ENCODE measurements at places on chromosomes 12 and 14.

DNA sequence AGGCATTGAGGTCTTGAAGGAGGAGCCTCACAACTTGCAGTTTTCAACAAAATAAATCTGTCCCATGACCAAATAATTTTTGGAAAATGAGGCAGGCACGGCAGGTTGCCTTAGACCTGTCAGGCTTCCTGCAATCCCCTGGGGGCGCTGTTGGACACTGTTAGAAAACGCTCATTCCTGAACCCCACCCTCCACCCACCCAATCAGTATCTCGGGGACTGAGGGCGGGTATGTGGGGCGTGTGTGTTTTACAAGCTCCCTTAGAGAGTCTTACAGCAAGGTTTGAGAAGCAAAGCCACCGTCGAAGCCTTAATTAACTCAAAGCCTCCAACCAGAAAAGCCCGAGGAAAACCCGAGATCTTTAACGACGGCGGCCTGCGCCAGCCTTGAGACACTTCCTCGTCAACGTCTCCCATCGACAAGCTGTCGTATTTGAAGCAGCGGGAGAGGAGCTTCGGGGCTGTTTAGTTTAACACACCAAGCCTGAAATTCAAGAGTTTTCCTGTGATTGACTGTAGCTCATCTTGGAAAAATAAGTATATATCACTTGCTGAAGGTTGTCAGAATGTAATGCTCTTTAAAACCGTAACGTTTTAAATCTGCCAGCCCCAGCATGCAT, 123.0 kb downstream of the GLT1D1 start:
- no peaks in the 10 kb centered on the region for H3K4me1 ChIP-seq
- no peak for DNase-seq
- no peak overlapping the region for H3K4me3 ChIP-seq
- no peaks in the 10 kb centered on the region for H3K36me3 ChIP-seq
- H3K27ac ChIP-seq: no peak overlapping the region

DNA sequence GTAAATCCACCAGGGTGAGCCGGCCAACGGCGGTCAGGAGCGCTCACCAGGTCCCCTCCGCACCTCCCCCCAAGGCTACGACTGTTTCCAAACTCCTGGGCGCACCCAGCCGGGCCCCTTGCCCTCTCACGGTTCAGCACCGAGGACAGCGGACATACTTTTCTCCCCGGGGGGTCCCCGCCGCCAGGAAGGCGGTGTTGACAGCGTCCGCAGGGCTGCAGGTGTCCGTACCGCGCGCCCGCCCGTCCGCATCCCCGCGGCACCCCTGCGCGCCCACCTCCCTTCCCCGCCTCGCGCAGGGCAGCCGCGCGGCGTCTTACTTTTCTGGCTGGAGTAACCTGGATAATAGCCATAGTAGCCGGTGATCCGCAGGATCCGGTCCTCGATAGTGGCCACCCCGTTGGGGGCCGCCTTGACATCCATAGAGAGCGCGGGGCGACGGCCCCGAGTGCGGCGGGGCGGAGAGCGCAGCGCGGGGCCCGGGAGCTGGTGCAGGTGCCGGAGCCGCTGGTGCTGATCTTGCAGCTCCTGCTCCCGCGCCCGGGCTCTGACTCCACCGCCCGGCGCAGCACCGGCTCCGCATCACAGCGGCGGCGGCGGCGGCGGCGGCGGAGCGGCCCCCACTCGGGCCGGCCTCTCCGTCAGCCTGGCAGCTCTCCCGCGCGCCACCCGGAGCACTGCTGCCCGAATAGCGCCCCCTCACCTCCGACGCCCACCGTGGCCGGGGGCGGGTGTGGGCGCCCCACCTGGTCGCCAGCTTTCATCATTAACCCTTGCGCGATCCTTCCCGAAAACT, at the start of gene SLC35F4:
Gene SLC35F4, minus strand, starts transcription at position 690 of the 796 bp plus-strand sequence.
- DNase-seq: no peak
- no peak within 1 kb of the TSS for H3K4me3 ChIP-seq
- peaks cover 13% of the 10 kb centered on the region for H3K27me3 ChIP-seq
- H3K36me3 ChIP-seq: no peaks in the 10 kb centered on the region
- no peak within 1 kb of the TSS for H3K27ac ChIP-seq
- no peaks in the 10 kb centered on the region for H3K4me1 ChIP-seq

DNA sequence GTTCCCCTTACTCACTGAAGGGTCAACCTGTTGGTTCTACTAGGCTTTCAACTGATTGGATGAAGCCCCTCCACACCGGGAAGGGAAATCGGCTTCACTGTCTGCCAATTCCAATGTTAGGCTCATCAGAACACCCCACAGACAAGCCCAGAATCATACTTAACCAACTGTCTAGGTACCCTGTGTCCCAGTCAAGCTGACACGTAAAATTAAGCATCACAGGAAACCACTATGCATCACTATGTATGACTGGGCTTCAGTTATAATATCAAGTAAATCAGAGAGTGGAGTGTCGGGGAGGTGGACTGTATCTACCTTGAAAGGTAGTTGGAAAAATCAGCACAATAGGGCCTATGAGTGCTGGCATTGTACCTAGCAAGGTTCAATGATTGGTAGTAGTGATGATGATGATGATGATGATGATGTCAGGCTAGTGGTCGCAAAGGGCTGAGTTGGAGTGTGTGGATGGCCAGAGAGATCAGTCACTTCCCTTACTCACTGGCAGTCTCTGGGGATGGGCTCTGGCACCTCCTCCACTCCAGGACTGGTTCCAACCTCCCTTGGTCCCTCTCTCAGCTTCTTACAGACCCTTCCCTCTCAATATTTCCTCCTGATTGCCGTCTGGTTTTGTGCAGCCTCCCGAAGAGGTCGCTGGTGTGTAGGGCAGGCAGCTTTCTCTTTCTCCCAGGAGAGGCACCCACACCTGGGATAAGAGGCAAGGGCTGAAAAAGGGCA, 3.3 kb upstream of the ATG101 start:
- H3K4me3 ChIP-seq: no peak overlapping the region
- DNase-seq: no peak
- H3K36me3 ChIP-seq: no peaks in the 10 kb centered on the region
- no peaks in the 10 kb centered on the region for H3K27me3 ChIP-seq

DNA sequence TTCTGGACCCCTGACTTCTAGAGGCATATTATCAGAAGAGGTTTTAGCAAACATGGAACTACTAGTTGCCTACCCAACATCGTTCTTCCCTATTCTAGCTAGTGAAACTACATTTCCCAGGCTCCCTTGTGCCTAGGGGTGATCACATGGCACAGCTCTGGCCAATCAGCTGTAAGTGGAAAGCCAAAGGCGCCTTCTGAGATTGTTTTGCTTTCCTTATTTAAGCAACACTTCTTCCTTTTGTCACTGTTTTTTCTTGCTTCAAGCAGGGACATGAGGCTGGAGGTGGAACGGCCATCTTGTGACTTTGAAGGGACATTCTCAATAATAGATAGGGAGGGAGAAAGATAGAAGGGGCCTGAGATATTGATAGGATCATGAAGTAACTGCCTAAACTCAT, 136.7 kb downstream of the ZNF664 start:
- DNase-seq: no peak
- no peak overlapping the region for H3K4me3 ChIP-seq
- no peaks in the 10 kb centered on the region for H3K27me3 ChIP-seq
- H3K4me1 ChIP-seq: no peaks in the 10 kb centered on the region

GRCh38 chr14:76772300-76773187, 11.3 kb downstream of the VASH1 start:
- H3K27me3 ChIP-seq: no peaks in the 10 kb centered on the region
- H3K36me3 ChIP-seq: no peaks in the 10 kb centered on the region
- peak; percentile 44 for DNase-seq
- H3K27ac ChIP-seq: peak overlapping the region; percentile 21

GRCh38 chr12:78145398-78145797, 314.7 kb downstream of the NAV3 start:
- no peak for DNase-seq
- H3K36me3 ChIP-seq: no peaks in the 10 kb centered on the region
- H3K4me1 ChIP-seq: no peaks in the 10 kb centered on the region
- H3K27me3 ChIP-seq: no peaks in the 10 kb centered on the region
- no peak overlapping the region for H3K27ac ChIP-seq

- no peaks in the 10 kb centered on the region for H3K27me3 ChIP-seq
- no peaks in the 10 kb centered on the region for H3K4me1 ChIP-seq
- no peak for DNase-seq
Measured at GRCh38 chr12:31026202-31026601, 47.5 kb upstream of the DDX11 start.

- no peaks in the 10 kb centered on the region for H3K36me3 ChIP-seq
- H3K27me3 ChIP-seq: no peaks in the 10 kb centered on the region
- DNase-seq: no peak
- H3K4me3 ChIP-seq: peak overlapping the region; percentile 33
Measured at GRCh38 chr12:124684496-124684895, 117.1 kb upstream of the NCOR2 start.

GRCh38 chr12:124994437-124994975, 1.1 kb downstream of the BRI3BP start:
- no peaks in the 10 kb centered on the region for H3K4me1 ChIP-seq
- no peaks in the 10 kb centered on the region for H3K27me3 ChIP-seq
- H3K36me3 ChIP-seq: no peaks in the 10 kb centered on the region
- H3K4me3 ChIP-seq: peak overlapping the region; percentile 71

DNA sequence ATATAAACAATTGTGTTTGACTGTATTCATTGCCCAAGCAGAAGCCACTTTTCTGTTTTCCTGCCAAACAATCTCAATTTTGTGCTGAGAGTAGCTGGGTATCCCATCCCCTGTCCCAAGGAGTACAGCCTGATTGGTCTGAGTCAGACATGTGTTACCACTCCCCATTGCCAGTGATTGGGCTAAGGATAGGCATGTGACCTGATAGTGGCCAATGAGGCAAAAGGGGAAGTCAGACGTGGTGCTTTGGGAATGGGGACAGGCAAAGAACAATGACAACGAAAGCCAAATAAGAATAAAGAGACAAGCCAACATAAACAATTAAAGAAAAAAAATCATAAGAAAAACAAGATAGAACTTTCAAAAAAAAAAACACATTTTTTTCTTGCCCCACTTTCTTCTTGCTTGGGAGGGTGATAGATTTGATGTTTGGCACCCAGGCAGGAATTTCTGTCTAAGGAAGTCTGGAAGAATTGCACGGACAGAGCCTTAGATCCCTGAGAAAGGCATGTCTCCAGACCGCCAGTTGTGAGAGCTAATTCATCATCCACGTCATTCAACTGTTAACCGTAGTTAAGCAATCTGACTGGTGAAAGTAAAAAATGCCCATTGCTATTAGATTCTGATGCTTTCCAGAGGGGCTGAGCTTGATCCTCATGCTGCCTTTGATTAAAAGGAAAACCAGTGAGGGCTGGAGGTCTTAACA, 626.6 kb upstream of the TMEM132C start:
- peak; percentile 35 for DNase-seq
- no peaks in the 10 kb centered on the region for H3K27me3 ChIP-seq
- H3K36me3 ChIP-seq: no peaks in the 10 kb centered on the region
- H3K4me1 ChIP-seq: no peaks in the 10 kb centered on the region

DNA sequence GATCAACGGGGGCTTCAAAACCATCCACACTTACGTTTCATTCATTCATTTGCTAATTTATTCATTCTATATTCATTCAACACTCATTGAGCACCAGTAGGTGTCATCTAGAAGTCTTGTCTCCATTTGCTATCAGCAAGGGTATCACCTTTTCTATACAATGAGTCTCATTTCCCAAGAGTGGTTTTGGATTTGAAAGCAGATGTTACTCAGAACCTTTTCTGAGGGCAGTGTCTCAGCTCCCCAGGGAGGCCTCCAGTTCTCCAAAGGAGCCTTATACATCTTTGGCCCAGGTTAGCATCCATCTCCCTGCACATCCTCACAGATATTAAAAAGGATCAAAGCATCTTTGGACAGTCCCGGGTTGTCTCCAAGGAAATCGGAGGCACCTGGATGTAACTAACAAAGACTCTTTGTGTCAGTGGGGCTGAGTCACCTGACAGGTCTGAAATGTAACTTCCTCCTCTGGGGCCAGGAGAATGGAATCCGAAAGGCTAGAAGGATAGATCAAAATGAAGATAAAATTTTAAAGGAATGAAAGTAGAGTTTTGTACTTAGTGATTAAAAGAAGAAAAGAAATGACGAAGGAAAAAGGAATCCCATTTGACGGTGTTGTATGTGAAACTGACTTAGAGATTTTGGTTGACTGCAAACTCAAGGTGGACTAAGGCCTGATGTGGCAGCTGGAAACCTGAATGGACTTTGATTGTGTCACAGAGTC, 103.0 kb downstream of the VCPKMT start:
- H3K36me3 ChIP-seq: no peaks in the 10 kb centered on the region
- H3K27ac ChIP-seq: no peak overlapping the region
- H3K4me1 ChIP-seq: peaks cover 3% of the 10 kb centered on the region
- no peak overlapping the region for H3K4me3 ChIP-seq
- DNase-seq: no peak

DNA sequence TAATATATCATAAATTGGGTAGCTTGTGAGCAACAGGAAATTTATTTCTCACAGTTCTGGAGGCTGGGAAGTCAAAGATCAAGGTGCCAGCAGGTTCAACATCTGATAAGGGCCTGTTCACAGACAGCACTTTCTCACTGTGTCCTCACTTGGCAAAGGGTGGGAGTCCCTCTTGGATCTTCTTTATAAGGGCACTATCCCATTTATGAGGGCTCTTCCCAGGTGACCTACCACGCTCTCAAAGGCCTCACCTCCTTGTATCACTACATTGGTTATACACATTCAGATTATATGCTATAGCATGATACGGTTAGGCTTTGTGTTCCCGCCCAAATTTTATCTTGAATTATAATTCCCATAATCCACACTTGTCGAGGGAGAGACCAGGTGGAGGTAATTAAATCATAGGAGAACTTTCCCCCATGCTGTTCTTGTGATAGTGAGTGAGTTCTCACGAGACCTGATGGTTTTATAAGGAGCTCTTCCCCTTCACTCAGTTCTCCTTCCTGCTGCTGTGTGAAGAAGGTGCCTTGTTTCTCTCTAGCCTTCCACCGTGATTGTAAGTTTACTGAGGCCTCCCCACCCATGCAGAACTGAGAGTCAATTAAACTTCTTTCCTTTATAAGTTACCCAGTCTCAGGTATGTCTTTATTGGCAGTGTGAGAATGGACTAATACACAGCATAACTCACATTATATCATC, 19.2 kb upstream of the LRIG3 start:
- H3K4me1 ChIP-seq: no peaks in the 10 kb centered on the region
- no peaks in the 10 kb centered on the region for H3K36me3 ChIP-seq
- H3K4me3 ChIP-seq: no peak overlapping the region
- no peak overlapping the region for H3K27ac ChIP-seq

GRCh38 chr14:92058006-92058917, 18.4 kb upstream of the TRIP11 start:
- no peak overlapping the region for H3K4me3 ChIP-seq
- DNase-seq: no peak
- H3K36me3 ChIP-seq: no peaks in the 10 kb centered on the region
- H3K27ac ChIP-seq: no peak overlapping the region

DNA sequence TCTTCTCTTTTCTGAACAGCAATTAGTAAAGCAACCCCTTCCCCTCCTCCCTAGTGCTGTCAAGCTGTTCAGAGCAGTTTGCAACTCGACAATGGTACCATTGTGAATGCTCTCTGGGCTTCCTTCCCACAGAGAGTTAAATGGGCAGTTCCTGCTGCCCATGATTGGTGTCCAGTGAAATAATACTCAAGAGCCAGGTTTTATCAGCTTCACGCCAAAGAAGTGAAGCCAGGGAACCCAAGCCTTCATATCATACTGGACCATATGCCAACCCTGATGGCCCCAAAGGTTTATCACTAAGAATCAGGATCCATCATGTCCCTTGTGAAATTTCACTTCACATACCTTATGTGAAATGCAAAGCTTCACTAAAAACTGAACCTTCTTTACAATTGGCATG, 24.7 kb downstream of the INSM2 start:
- no peaks in the 10 kb centered on the region for H3K4me1 ChIP-seq
- H3K27ac ChIP-seq: no peak overlapping the region
- no peak for DNase-seq
- H3K4me3 ChIP-seq: no peak overlapping the region
- H3K27me3 ChIP-seq: no peaks in the 10 kb centered on the region
